HT1080 (cell line): ENCODE measurements at places on chromosomes 4 and X.

DNA sequence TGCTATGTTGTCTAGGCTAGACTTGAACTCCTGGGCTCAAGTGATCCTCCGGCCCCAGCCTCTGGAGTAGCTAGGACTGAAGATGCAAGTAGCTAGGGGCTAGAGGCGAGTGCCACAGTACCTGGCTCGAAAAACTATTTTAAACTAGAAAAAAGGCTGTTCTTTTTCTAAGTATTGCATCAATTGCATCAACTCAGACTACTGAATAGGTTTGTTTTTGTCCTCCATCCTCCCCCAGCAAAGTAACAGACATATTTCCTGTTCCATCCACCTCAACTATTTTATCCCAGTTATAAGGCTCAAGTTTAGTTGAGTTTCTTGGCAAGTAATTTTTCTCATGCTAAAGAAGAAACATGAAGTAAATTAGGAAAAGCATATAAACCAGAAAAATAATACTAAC lies 4.1 kb downstream of the SH3RF1 start:
- no peak for DNase-seq

GRCh38 chr4:163527172-163527571 lies 32.7 kb downstream of the TMA16 start:
- DNase-seq, result no peak

DNA sequence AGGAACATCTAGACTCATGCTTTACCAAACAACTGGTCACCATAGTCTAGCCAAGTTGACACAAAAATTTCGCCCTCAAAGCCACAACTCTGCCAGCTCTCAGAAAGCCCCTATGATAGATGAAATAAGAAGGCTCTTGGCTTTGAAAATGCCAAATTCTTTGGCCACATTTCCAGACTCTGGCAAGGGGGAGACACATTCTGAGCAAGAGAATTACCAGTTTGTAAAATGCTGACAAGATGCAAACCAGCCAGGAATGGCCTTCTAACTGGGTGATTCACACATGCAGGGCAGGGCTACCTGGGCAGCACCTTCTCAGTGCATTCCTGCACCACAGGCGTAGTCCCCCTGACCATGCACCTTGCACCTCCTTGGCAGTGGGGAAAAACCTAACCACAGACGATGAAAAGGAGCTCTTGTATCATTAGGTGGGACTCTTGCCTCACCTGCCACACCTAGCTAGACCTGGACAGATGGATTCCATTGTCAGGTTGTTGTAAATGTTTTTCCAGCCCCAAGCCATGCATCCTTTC lies 77.4 kb upstream of the CPEB2 start:
- DNase-seq, result no peak

DNA sequence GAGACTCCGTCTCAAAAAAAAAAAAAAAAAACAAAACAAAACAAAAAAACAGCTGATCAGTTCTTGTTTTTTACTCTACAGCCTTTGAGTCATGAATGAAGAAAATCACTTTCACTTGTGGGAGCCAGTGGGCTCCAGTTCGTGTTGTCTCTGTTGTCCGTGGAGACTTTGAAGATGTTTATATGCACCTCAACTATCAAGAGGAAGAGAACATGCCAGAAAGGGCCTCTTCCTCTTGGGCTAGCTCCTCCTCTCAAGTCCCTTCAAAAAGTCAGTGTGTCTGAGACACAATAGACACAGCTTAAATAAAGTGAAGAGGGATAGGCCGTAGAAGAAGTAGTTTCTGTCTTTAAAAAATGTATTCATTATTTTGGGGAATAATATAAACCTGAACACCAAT lies 182.7 kb downstream of the KDR start:
- DNase-seq, result no peak

GRCh38 chr4:123507376-123507775 lies 110.8 kb downstream of the SPRY1 start:
- DNase-seq, result no peak
